ENCODE measurements at places on chromosomes 2 and 18. TPM values are rescaled to one million over a fixed set of nuclear protein-coding genes. Genes with fewer than 3 reads are reported as not detected.
A peak's percentile ranks its signal among the peaks of the same experiment; 100 is the strongest.

DNA sequence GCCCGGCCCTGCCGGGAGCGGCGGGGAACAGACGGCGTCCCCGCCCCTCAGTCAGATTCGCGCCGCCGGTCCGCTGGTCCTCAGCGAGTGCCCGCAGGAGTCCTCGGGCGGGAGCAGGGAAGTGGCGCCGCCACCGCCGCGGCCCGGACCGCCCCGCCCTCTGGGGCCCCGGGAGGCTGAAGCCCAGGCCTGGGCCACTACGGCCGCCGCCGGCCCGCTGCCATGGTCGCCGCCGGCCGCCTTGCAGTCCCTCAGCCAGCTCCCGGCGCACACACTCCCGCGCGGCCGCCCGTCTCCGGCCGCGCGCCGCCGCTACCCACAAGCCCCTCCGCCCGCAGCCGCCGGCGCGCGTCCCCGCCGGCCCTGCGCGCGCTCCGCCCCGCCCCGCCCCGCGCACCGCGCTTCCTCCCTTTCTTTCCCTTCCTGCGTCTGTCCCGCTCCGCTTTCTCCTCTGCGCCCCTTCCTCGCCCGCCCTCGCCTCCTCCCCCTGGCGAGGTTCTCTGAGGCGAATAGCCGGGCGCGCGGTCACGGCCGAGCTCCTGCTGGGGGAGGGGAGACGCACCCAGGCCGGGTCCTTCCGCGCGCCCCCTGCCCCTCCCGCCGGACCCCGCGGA lies at the start of gene ROCK2:
Gene ROCK2 (minus strand): TSS at position 295 of the 614 bp plus-strand sequence. CDS start 500 bp downstream, outside the sequence.
- peak; percentile 93 for DNase-seq

FRZB gene
- total RNA-seq = 5.5 TPM

GRCh38 chr2:48343571-48344440 lies 186.1 kb upstream of the STON1 start:
- DNase-seq = no peak

OXER1 gene
- total RNA-seq = 0.48 TPM

DNA sequence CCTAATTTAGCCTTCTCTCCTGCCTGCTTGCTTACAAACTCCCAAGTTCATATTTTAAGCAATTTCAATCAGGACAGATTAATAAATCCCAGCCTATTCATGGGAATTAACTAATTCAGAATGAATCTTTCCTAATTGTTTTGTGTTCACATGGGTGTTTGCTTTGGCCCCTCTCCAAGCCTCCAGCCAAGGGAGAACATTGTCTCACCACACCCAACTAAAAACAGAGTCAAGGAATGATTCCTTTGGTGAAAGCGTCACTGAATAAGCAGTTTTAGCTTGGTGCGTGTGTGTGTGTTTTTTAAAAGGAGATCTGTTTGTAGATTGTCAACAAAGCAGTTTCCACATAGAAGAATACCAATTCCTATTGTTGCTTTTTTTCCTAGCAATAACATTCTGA lies 43.0 kb upstream of the DSG1 start:
- no peak for DNase-seq

DNA sequence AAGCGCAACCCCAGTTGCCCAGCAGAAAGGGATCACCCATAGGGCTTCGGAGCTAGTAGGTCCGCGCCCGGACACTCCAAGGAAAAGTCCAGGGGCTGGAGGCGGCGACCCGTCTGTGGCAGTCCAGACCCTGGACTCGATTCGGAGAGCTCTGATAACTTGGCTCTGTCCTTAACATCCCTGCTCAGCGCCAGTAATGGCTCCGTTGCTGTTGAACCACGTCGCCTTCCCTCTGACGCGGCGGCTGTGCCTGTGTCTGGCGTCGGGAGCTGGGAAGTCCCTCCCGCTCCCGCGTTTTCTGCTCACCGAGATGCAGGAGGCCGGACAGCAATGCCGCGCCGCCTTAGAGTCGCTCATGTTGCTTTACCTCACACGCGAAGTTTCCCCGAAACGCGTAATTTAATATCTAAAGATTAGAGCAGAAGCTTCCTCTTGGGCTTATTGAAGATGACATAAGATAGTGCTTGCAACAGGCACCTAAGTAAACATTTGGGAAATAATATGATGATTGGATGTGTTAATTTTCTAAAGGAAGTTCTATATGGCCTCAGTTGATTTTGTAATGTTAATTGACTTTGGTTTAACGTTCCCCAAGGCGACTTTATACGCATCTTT lies 1.3 kb upstream of the ZBTB14 start:
- peak; percentile 75 for DNase-seq

- no peak for DNase-seq
These were observed 88.1 kb downstream of the EPB41L3 start for GRCh38 chr18:5455674-5456073.

SPDYA gene
- total RNA-seq = 0.17 TPM

GRCh38 chr2:179179719-179180118 lies 84.9 kb downstream of the SESTD1 start:
- DNase-seq = no peak

LOXHD1 gene
- 0.21 TPM for total RNA-seq

DNA sequence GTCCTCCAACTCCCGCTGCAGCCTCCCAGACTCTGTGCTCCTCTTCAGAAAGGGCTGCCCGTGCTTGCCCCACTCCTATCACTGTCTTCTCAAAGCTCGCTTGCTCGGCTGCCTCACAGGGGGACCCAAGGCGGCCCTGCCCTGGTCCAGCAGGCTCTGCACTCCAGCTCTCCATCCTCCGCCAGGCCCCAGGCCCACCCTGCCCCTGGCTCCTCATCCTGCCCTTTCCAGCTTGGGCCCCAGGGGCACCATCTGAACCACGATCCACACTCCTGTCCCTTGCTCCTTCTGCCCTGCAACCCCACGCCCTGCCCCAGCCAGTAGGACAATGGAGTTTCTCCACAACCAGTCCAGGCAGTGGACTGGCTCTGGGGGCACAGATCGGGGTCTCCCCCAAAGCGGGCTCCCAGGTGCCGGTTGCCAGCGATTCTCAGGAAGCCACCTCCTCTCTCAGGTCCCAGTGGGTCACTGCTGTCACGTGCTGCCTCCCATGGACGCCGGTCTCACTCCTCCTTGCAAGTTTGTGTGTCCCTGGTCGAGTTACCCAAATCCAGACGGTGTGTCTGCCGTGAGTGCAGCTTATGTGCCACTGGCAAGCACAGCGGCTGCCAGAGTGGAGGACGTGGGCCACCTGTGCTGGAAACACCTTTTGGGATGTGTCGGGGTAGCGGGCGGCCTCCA lies 238.5 kb downstream of the HDAC4 start:
- DNase-seq = no peak

DNA sequence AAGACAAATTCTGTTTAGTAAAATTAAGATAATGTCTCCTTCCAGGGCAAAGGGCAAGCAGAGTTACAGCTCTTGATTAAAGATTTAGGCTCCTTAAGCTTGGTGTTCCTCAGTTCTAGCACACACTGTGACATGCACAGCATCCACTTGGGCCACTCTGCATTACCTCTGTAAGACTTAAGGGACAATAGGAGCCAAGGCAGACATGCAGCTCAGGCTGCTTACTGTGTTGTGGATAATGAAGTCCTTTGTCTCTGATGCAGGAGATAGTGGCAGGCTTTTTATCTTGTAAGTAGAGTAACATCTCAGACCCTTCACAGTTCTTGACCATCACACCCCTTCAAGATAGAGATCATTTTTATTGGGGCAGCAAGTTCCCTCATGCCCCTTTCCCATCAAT lies 31.2 kb downstream of the RBM45 start:
- no peak for DNase-seq

GRCh38 chr2:46548103-46548486 lies 68.7 kb downstream of the TMEM247 start:
- DNase-seq = peak; percentile 59

CYS1 gene
- total RNA-seq = 2.0 TPM

DNA sequence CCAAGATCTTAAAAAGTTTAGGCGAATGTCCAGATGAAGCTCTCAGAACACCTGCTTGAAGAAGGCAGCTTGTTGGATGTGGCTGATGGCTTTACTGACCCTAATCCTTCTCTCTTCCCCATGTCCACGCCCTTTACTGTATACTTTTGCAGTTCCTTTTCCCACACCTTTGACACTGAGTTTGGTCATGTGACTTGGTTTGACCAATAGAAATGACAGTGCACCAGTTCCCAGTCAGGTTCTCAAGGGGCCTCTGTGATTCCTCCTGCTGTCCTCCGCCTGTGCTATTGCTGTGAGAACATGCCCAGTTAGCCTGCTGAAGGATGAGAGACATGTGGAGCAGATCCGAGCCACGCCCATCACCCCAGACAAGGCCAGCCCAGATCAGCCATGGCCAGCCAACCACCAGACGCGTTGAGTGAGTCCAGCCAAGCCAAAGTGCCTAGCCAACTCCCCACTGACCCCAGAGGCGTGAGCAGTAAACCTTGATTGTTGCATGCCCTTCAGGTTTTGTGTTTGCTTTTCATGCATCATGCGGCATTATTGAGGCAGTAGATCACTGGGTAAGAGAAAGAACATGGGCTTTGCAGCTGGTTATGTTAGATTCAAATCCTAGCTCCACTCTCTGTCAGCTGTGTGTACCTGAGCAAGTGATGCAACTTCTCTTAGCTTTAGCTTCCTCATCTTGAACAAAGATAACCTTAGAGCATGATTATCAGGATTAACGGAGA lies 258.0 kb upstream of the SIX2 start:
- no peak for DNase-seq

DNA sequence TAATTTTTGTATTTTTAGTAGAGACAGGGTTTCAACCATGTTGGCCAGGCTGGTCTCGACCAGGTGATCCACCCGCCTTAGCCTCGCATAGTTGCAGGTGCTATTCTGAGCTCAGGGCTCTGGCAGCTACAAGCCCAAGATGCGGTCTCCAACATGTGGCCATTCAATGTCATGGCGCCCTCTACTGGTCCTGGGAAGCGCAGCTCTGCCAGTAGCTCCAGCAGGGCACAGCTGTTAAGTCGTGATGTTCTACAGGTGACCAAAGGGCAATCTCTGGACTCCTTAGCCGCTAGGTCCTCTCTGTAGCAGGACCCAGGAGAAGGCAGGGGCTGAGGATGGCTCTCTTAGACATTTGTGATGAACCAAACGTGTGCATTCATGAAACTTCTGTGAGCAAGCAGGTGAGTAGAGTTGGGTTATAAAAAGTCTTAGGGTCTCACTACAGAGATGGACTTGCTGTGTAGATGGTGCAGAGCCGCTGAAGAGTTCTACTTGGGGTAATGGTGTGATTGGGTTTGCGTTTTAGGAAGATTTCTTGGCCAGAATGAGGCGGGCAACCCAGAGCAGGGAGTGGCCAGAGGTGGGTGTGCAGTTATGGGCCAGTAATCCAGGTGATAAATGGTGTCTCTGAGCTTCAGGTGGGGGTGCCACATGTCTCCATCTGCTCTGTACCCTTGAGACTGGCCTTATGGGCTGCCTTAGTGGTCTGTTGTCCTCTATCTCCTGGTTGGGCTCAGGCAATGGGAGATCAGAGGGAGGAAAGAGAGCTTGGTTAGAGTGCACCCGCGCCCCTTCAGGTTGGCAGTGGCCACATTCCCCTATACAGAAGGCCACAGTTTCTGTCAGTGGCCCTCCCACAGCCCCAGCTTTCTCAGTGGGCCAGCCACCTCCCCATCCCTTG lies 31.0 kb downstream of the IL37 start:
- DNase-seq = peak; percentile 76

CHPF gene
- 196 TPM for total RNA-seq

- DNase-seq = no peak
These were observed 101.6 kb upstream of the FAM136A start for GRCh38 chr2:70403267-70404053.

RAPH1 gene
- 16.2 TPM for total RNA-seq

RNF125 gene
- 3.3 TPM for total RNA-seq

GRCh38 chr18:50956116-50956515 lies 11.7 kb upstream of the ELAC1 start:
- DNase-seq = no peak

C2orf72 gene
- total RNA-seq = 0.07 TPM

SCLY gene
- total RNA-seq = 8.1 TPM

DNA sequence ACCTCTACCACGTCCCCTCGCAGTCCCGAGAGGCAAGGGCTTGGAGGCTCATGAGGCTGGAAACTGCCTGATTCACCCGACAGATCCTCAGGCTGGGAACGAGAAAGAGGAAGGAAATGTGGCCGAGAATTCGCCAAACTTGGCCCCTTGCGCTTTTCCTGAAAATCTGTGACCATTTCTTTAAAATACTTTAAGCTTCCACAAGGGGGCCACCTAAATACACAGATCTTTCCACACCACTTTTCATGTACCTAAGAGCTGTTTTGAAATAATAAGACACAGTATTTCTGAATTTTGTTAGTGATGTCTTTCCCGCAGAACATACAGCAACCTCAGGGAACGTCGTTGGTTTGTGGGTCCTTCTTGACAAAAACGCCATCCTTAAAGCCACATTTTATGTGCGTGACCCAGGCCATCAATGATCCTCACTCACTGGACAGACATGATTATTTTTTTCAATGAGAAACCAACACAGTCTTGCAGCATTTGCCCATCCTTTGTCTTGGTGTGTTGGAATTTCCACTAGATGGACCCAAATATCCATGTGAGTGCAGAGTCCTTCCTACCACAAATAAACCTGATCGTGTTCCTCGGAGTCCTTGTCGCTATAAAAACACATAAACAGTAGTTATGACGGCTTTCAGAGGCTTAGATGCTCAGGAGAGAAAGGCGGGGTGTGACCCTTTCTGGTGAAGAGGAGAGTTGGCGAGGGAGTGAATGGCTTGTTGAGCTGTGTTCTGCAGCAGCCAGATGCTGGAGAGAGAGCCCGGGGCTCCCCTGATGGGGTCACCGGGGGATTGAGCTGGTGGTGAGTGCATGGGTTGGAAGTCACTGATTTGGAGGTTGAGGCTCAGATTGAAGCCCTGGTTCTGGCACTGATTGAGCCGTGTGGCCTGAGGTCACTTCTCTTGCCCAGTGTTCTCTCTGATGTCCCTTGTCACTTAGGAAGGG lies 25.0 kb downstream of the DCDC2C start:
- no peak for DNase-seq

- DNase-seq = no peak
These were observed 1.6 kb upstream of the RAB11FIP5 start for GRCh38 chr2:73114273-73114867.

SFT2D3 gene
- 3.6 TPM for total RNA-seq

GLI2 gene
- 1.0 TPM for total RNA-seq

- no peak for DNase-seq
These were observed 371.4 kb upstream of the ATP5MC3 start for GRCh38 chr2:175552902-175553301.

DNA sequence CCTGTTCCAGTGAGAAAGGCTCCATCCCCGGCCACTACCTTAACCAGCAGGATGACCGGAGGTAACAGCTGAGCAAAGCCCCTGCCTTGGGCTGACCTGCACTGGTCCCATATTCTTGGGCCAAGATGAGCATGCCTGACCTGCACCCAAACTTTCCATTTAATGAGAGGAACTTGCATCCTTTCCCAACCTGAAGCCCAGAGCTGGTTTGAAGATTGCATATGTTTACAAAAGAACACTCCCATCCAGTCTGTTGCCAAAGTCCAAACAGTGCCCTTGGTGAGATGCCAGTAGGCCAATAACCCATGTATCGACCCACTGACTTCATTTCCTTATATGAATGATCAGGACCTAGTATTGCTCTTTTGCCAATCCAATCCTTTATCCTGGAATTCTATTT lies 5.5 kb upstream of the NPAS2 start:
- no peak for DNase-seq

LIMS4 gene
- 5.7 TPM for total RNA-seq

DNA sequence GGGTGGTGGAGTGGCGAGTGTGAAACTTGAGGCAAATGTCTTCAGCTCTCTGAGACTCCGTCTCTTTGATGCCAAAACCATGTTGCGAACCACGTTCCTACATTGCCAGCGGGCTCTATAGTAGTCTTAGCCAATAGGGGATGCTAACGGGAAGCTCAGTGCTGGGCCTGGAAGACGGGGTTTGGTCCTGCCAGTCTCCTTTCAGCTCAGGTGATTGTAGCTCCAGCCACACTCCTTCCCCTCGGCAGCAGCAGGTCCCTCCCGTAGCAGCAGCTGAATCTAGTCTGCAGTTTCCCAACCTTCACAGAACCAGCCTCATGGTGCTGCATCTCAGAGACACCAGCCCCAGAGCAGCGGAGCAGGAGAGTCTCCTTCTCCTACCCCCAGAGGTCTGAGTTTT lies 109.7 kb downstream of the TFCP2L1 start:
- no peak for DNase-seq
